ENCODE measurements at places on chromosomes 3 and 15.
A peak's percentile ranks its signal among the peaks of the same experiment; 100 is the strongest.

GRCh38 chr15:57537072-57537471 lies 54.6 kb upstream of the MYZAP start:
- DNase-seq = peak; percentile 82

DNA sequence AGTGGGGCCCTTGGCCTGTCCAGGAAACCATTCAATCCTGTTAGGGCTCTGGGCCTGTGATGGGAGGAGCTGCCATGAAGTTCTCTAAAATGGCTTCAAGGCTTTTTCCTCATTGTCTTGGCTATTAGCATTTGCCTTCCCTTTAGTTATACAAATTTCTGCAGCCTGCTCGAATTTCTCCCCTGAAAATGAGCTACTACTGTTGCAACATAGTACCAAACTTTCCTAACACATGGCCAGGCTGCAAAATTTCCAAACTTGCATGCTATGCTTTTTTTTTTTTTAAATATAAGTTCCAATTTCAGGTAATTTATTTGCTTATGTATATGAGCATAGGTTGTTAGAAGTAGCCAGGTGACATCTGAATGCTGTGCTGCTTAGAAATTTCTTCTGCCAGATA lies 560.8 kb upstream of the TBL1XR1 start:
- no peak for DNase-seq

- DNase-seq = peak; percentile 74
Observed at GRCh38 chr15:55279746-55280351, 9.8 kb downstream of the RAB27A start.

- DNase-seq = no peak
Observed at GRCh38 chr3:37946531-37946889, 44.1 kb upstream of the VILL start.

DNA sequence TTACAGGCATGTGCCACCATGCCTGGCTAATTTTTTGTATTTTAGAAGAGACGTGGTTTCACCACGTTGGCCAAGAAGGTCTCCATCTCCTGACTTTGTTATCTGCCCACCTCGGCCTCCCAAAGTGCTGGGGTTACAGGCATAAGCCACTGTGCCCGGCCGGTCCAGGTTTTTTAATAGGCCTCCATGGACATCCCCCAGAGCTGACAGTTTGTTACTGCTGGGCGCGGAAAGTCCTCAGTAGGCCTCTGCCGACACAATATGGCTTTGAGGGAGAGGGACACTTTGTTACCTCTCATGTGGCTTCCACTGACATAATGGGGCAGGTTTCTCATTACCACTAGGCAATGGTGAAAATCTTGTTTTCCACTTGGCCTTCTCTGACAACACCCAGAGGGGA lies 152.0 kb downstream of the WNT7A start:
- DNase-seq = no peak

DNA sequence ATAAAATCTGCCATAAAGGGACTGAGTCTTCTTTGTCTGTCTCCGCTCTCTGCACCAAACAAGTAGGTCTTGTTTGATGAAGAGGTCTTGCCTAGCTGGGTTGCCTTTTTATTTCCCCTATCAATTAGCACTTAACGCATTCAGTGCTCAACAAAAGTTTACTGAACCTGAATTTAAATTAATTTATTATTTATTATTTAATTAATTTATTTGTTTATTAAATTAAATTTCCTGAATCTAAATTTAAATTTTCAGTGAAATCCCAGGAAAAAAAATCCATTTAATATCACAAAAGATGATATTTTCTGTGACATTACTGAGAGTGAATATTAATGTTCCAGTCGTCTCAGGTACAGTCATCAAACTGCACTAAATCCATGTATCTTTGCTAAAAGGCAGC lies 164.9 kb upstream of the AGTR1 start:
- DNase-seq = no peak

DNA sequence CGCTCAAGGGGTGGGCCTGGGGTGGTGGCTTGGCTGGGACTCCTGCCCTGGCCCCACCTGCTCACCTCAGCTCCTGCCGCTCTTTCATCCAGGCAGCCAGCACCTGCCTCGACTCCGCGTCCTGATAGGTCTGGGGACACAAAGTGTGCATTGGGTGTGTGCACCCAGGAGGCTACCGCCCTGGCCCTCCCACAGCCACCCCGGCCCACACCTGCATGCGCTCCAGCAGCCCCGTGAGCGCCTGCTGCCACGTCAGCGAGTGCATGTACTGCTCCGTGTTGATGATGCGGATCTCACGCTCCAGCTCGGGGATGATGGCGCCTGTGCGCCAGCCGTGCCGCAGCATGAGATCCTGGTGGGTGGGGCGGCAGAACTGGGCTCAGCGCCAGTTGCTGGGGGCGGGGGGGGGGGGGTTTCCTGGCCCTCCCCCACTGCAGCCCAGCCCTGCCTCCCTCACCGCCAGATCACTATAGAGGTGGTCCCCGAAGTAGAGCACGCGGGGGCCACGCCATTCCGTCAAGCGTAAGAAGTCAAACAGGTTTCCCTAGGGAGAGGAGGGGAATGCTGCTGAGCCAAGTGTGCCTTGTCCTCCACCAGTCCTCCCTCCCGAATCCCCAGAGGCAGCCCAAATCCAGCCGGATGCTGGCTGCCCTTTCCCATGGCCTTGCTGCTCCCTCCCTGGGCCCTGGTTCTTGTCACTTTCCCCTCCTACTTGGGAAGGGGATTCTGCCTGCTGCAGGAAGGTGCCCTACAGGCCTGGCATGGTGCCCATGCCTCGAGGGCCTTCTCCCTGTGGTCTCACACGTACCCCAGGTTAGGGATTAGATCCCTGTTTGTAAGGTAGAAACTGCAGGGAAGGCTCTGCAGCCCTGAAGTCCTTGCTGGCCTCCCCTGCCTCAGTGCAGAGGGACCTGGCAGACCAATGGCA lies 8.6 kb downstream of the NT5DC2 start:
- DNase-seq = no peak

- DNase-seq = no peak
Observed at GRCh38 chr3:25686766-25687165, 22.1 kb upstream of the TOP2B start.

DNA sequence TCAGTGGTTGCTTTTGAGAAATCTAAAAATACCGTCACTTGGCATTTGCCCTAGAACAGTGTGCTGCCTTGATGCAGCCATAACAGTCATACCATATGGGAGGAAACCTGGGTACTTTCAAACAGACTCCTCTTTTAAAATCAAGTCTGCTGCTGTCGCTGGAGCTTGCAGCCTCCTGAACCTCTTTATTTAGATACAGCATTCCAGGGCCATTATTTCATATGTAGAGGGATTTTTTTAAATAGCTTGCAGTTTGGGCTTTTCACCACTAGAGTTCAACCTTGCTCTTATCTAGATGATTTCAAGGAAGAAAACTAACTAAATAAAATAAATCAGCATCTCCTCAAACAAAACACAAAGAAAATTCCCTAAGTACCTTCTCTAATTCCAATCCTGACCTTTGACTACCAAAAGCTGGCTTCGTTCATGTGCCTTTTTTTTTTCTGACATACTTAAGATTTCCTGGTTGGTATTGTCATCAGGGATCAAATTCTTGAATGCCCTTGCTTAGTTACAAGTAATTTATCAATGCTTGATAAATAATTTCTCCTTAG lies 111.6 kb downstream of the KBTBD8 start:
- no peak for DNase-seq

- peak; percentile 74 for DNase-seq
Observed at GRCh38 chr3:58532794-58533220, 4.2 kb downstream of the ACOX2 start.

- DNase-seq = peak; percentile 70
Observed at GRCh38 chr3:172096881-172097420, 57.6 kb downstream of the FNDC3B start.

DNA sequence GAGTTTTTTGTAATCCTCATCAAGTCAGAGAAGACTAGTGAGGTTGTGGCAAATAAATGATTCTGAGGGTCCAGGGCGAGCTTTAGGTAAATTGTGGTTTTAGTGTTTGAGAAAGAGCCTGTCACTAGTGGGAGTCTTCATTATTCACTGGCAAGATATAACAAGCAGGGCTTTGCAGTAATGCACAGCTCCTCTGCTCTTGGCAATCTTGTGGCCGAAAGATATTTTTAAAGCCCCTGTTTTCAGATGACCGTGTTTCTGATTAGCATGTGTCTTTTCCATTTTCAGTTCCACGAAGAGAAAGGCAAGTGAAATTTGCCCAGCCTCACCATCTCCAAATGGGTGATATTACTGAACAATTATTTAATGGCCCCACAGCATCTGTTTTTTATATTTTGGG lies 154.0 kb upstream of the BCL6 start:
- no peak for DNase-seq

- peak; percentile 92 for DNase-seq
Observed at GRCh38 chr15:90934949-90935751, at the start of gene UNC45A. Gene UNC45A (plus strand): TSS chr15:90935285. CDS start chr15:90935325, 40 bp downstream.

GRCh38 chr3:100548053-100548452 lies 55.6 kb downstream of the TMEM45A start:
- DNase-seq = no peak

DNA sequence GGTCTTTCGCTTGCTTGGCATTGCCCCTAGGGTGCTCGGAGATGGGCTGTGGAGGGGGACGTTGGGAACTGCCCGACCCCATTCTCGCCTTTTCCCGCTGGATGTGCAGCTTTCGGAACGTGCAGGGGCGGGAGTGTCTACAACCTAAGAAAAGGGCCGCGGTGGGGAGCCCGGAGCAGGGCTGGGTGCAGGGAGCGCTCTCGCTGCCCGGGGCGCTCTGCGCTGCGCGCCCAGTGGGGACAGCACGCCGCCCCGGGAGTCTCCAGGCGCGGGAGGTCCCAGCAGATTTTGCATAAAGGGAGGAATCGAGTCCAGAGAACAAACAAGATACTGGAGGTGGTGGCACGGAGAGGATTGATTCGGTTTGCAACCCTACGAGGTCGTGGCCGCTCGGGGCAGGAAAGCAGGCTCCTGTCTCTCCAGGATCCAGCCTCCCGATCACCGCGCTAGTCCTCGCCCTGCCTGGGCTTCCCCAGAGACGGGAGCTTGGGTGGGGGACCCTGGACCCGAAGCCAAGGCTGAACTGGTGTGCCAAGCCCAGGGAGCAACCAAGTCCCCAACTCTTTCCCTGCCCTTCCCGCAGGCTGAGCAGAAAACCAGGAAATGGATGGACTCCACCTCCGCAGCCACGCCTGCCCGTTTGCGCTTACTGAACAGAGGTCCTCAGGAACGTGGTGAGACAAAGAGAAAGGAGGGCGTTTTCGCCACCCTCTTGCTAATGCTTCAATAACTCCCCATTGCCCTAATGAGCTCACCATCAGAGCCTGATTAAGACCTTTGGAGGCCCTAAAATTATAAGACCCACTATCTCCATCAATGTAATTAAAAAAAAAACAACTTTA lies 59.7 kb downstream of the NOX5 start:
- peak; percentile 77 for DNase-seq

DNA sequence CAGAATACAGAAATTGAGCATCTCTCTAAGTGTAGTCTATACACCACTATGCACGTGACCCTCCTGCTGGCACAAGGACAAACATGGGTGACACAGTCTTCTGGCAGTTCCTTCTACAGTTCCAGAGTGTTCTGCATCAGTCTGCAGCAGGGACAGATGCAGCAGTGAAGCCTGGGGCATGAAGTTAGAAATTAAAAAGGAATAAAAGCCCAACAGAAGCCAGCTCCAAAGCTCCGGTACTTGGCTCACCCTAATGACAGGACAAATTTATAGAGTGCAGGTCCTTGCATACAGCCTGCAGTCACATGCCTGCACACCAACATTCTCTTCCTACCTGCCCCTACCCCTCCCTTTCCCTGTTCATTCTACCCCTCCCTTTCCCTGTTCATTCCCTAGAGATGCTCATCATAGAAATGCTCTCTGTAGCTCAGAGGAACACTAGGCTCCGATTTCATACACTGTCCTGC lies 15.0 kb downstream of the UACA start:
- no peak for DNase-seq

DNA sequence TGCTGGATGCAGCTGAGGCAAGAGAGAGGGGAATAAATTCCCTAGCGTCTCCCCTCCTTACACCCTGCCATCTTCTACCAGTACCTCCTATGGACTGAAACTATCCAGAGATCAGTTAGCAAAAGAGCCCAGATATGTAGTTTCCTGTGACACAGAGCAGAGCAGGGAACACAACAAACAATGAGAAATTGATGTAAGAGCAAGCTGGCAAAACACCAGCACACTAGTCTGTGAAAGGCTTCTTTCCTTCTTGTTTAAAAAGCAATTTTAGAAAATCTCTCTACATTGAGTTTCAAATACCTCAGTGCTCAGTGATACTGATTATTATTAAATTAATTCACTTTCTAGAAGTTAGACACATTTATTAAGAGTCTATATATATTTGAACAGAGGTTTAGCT lies 215.6 kb upstream of the AZI2 start:
- no peak for DNase-seq

DNA sequence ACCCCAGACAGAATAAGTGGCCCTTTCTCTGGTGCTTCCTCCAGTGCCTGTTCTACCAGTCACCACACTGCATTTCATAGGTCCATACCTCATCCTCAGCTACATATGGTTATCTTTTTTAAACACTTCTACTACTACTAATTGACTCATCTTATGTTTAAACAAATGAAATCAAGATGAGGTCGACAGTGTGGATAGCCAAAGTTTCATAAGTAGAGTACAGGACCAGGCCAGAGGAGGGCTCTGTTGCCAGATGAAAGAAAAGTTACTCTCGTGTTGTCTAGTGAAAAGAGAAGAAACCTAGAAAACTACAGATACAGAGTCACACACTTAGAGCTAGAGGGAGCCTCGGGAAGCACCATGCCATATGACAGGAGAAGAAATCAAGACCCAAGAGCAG lies 296.1 kb downstream of the VPS13C start:
- DNase-seq = no peak

GRCh38 chr15:33738941-33739664 lies 229.2 kb upstream of the CHRM5 start:
- DNase-seq = no peak

GRCh38 chr15:44275150-44275830 lies 13.2 kb upstream of the GOLM2 start:
- no peak for DNase-seq

DNA sequence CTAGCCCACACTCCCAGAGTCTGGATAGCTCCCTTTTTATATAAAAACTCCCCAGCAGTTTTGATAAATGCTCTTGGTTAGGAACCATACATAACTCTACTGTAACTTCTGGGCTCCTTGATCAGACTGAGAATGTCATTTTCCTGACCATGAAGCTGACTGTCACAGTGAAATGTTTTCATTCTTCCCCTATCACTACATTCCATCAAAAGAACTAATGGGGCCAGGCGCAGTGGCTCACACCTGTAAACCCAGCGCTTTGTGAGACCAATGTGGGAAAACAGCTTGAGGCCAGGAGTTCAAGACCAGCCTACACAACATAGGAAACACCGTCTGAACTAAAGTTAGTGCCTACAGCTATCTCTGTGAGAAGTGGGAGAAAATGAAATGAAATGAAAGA lies 72.8 kb upstream of the MYO5C start:
- DNase-seq = peak; percentile 28

All from Daoy (cell line).